ENCODE measurements at places on chromosomes 6 and 20. TPM values are rescaled to one million over a fixed set of nuclear protein-coding genes. Genes with fewer than 3 reads are reported as not detected.

- DNase-seq = no peak
These were observed 165.5 kb downstream of the BACH2 start for GRCh38 chr6:90131125-90131524.

GRCh38 chr6:90097356-90097755, 199.3 kb downstream of the BACH2 start:
- DNase-seq = peak; percentile 18

GRCh38 chr6:157123234-157123633, 200.1 kb downstream of the TMEM242 start:
- no peak for DNase-seq

- DNase-seq = peak; percentile 53
These were observed 728 bp downstream of the ITPR3 start for GRCh38 chr6:33621711-33622388.

DNA sequence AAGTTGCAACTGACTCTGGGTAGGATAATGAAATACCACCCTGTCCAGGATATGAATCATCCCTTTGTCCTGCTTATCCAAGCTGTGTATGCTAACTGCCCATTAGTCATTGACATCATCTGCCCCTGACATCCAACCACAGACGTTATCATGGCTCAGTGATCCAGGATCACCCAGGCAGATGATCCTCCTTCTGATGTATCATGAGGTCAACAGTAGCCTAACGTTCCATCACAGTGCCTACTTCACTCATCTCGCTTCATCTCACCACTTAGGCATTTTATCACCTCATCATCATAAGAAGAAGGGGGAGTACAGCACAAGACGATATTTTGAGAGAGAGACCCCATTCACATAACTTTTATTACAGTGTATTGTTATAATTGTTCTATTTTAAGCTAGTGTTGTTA, 13.4 kb upstream of the BTN3A2 start:
- DNase-seq = peak; percentile 89

- DNase-seq = no peak
These were observed 271.5 kb upstream of the MOCS1 start for GRCh38 chr6:40205801-40206200.

DNA sequence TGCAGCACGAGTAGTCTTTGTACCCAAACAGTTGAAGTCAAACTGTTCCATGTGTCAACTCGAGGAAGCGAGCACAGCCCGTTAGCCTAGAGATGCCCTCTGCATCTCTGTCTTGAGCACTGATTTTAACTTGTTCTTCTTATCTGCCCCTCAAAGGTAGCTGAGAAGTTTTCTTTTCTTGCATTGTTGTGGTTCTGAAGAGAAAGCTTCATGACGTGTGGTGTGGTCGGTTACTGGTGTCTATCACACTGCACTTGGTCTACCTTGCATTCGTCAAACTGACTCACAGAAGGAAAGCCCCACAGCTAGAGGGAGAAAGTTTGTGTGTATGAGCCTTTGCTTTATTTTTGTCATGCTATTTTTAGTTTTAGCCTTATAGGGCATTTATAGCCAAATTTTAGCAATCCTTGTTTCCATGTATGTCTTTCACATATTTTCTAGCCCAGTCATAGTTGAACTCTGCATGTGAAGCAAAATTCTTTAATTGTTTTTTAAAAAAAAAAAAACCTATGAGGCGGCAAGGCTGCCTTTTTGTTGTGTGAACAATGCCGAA, 115.1 kb downstream of the JAG1 start:
- DNase-seq = peak; percentile 89

- DNase-seq = no peak
These were observed 28.7 kb downstream of the SIRPD start for GRCh38 chr20:1528811-1529210.

The SIRPG gene
- total RNA-seq = not detected

The OPRL1 gene
- 0.63 TPM for total RNA-seq

The OR2J1 gene
- total RNA-seq = not detected

The GSTA3 gene
- not detected for total RNA-seq

The TOMM34 gene
- total RNA-seq = 7.0 TPM

Measured in fibroblast of the aortic adventitia (primary cell).